Stimulated activated CD8-positive, alpha-beta memory T cell treated with anti-CD3 and anti-CD28 coated beads, Interleukin-4, amount 100 ng/mL, for 1 hour (primary cell): ENCODE measurements at places on chromosomes 11 and 22.

- DNase-seq: no peak
These were observed 110.2 kb upstream of the MTNR1B start for GRCh38 chr11:92859156-92859690.

DNA sequence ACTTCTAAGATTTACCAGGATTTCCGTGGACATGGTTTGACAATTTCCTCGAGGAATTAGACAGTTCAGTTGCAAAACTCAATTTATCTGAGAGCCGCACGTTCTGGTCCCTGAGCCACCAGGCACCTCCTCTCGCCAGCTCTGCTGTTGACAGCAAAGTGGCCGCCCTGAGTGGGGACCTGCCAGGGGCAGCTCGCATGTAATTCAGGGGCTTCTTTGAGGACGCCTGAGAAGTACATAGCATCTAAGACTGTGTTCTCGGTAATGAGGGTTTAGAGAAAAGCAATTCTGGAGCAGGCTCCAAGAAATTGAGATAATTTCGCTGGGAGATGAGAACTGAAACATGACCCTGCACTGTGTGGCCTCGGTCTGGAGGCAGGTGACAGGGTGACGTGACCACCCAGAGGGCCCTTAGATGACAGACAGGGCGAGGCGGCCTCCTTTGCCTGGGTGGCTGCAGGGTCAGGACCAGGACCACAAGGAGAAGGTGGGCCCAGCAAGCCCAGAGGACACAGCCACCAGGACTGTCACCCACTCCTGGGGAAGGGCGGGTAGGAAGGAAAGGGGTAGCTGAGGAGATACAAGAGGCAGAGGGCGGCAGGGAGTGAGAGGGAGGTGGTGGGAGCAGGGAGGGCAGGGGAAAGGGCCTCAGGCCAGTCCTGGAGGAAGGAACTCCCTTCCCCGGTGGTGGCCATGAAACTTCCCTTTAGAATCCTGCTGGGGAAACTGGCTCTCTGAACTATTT lies 55.0 kb downstream of the RTL6 start:
- no peak for DNase-seq

GRCh38 chr11:131688048-131688693 lies 317.8 kb downstream of the NTM start:
- DNase-seq: no peak

- no peak for DNase-seq
These were observed 81.4 kb downstream of the KCNQ1 start for GRCh38 chr11:2525941-2526807.

DNA sequence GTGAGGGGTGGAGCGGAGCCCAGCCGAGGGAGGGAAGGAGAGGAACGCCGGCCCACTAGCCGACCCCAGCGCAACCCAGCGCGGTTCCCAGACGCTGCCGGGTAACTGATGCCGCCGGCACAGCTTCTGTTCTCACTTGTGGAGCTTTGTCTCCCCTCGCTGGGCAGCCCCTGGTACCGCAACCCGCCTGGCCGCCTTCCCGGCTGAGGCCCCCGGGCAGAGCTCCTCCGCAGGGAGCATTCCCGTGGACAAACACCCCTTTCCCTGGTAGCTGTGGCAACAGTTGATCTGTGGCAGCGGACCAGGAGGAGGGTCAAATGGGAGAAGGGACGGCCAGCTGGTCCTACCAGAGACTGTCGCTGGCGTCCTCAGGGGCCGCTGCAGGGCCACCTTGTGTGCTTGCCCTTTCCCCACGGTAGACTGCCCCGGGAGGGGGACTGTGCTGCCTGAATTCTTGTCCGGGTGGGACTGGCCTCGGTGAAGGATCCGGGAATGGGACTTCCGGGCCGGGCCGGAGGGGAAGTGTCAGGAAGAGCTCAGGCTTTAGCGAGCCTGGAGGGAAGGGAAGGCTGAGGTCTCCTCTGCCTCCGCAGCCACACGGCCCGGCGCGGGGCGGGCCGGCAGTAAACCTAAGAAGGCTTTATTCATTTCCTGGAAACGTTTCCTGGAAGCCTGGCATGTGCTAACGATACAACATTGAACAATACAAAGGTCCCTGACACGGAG lies 468.0 kb downstream of the OPCML start:
- no peak for DNase-seq

DNA sequence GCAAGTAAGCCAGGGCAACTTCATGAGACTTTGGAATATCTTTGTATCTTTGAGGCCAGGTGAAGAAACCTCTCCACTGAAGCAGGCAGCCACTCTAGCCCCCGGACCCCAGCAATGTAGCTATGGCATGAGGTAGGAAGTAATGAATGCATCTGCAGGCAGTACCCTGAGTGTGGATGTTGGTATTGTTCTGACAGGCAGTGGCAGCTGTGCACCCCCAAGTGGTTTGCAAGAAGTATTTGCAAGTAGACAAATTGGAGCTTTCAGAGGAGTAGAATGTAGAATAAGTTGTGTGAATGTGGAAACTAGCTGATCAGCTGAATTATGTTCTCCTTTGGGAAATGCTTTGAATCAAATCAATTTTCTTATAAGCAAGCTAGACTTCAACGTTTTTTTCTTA lies 194.4 kb upstream of the PGR start:
- DNase-seq: no peak

DNA sequence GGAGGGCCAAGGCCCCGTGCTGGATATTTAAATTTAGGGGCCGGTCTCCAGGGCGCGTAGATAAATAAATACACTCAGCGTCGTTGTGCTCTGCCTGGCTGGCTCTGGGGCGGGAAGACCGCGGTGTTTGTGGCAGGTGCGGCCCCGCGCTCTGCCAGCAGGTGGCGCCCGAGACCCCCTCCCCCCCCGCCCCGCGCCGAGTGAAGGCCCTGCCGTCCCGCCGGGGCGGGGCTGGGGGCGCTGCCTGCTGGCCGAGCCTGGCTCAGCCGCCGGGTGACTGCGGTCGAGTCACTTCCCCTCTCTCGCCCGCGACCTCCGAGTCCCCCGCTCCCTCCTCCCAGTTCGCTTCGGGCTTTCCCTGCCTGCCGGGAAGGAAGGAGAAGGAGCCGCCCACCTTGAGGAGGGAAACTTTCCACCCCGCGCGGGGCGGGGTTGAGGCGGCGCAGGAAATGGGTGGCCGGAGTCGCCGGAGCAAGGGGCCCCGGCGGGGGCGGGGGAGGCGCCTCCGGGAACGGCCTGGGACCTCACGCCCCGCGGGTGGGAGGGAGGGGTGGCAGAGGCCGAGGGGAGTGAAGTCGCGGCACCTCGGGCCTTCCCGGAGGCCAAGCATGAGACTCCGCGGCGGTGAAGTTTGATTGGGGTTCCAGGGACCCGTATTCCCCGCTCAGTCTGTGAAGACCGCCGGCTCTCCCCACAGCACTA lies 1.6 kb upstream of the EHBP1L1 start:
- DNase-seq: peak; percentile 73

DNA sequence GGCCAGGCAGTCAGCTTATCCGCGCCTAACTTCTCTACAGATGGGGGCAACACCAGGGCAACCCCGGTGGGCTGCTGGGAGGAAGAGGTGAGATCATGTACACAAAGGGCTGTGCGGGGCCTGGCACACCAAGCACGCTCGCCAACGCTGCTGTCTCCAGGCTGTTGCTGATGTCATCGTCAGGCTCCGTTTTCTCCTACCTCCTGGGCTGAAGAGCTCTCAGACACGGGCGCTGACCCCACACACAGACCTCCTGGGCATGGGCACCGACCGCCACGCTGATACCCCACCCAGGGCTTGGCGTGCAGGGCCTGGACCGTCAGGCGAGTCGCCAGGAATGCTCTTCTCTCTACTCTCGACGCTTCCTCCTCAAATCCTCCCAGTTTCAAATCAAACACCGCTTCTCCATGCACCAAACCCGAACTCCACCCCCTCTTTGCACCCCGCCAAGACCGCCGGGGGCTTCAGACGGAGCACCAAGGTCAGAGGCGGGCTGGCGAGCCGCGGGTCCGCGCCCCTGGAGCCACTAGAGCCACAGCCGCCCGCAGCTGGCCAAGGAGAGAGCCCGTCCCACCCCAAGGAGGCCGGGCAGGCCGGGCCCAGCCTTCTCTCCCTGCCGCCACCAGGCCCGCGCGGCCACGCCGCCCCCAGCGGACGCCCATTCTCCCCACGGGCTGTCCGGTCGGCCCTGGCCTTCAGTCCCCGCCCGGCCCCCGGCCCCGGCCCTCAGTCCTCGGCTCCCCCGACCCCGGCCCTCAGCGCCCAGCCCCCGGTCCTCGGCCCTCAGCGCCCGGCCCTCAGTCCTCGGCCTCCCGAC lies 772 bp downstream of the SBF1 start:
- DNase-seq: no peak

- DNase-seq: no peak
These were observed 43.5 kb downstream of the ST14 start for GRCh38 chr11:130202818-130203689.
